Activated T-cell treated with anti-CD3 and anti-CD28 coated beads for 4 hours (primary cell): ENCODE measurements at places on chromosomes 12 and 14.

- no peak for DNase-seq
These were observed 127.8 kb downstream of the DAAM1 start for GRCh38 chr14:59316151-59316830.

GRCh38 chr12:127445581-127446139 lies 821.3 kb upstream of the TMEM132C start:
- DNase-seq, result no peak

GRCh38 chr14:96217376-96217913 lies 12.8 kb downstream of the BDKRB2 start:
- no peak for DNase-seq

DNA sequence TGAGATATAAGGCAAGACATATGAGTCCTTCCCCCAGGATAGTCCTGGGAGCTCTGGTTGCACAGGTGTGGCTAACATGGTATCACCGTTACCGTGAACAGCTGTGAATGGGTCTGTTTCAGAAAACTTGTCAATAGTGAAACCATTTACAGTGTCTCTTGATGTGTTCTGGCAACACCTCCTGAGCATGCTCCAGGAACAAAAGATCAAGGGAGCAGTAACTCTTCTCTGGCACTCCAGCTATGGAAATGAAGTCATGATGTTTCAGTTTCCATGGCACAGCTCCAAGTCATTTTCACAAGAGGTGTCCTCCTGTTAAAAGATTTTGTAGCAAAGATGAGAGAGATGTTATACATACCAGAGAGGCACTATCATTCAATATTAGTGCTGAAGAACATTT lies 253.7 kb downstream of the SNAPC1 start:
- DNase-seq, result no peak

GRCh38 chr12:131441060-131441396 lies 269.9 kb upstream of the SFSWAP start:
- DNase-seq, result no peak

GRCh38 chr12:77957062-77957461 lies 126.4 kb downstream of the NAV3 start:
- no peak for DNase-seq

- DNase-seq, result no peak
These were observed 1.3 kb downstream of the NINJ2 start for GRCh38 chr12:661720-662486.

- no peak for DNase-seq
These were observed at the start of gene PPM1H for GRCh38 chr12:62934799-62935674. Gene PPM1H, minus strand, starts transcription at chr12:62935150. Its CDS starts 414 bp downstream, at chr12:62934736.

DNA sequence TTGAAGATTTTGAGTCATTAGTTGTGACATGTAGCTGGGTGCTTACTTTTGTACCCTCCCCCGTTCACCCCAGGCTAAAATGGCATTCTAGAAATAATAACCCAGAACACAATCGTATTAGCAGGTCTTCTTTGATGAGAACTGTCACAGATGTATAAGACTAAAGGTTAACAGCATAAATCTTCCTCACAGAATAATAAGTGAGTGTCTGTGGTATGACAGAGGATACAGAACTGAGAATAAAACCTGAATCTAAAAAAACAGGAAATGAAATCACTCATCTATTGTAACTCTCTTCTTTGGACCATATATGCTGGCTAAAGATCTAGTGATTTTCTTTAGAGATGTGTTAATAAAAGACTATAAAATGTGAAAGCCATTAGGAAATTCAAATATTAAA lies 746.6 kb downstream of the LRFN5 start:
- DNase-seq, result no peak

GRCh38 chr12:80490329-80490728 lies 46.3 kb downstream of the PTPRQ start:
- no peak for DNase-seq

DNA sequence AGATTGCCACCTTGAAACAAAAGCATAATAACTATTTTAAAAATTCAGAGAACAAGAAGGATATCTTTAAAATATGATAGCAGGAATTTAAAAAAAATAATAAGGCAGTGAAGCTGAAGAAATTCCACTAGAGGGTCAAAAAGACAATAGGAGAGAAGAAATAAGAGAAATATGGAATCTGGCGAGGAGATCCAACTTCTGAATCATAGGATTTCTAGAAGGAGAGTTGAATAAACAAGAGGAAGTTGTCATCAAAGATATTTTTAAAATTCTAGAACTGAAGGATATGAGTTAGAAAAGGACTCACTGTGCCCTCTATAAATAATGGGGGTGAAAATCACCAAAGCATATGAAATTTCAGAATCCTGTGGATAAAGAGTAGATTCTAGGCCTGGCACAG lies 26.8 kb upstream of the TOMM20L start:
- DNase-seq, result no peak

- no peak for DNase-seq
These were observed 117.7 kb upstream of the RPL10L start for GRCh38 chr14:46769292-46769691.

GRCh38 chr14:68952531-68953195 lies 26.4 kb downstream of the ACTN1 start:
- no peak for DNase-seq

DNA sequence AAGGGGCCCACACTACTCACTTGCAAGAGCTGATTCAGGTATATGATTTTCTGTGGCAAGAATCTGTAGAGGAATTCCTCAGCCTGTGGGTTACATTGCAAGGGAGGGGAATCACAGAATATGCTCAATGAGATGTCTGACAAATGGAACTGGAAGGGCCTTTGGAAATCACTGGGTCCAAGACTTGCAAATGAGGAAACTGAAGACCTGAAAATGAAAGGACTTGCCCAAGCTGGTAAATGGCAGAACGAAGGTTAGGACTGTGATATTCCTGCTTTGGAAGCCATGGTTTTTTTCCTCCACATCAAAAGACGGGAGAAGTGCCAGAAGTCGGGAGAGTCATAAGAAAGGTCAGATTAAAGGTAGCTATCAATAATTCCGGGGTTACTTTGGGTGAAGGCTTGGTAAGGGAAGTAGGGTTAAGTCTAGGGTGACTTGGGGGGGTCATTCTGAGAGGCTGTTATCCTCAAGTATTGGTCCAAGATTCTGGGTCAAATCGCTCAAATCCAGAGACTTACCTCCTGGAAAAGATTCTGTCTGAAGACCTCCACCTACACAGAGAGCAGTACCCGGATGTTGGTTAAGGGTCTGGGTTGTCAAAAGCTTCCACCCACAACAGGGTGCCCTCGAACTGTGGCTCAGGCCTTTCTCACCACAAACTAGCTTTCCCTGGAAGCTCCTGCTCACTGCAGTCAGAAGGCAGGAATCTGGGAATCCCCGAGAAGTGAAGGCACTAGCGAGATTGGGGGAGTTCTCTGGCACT lies 539 bp downstream of the PSME2 start:
- DNase-seq, result no peak

DNA sequence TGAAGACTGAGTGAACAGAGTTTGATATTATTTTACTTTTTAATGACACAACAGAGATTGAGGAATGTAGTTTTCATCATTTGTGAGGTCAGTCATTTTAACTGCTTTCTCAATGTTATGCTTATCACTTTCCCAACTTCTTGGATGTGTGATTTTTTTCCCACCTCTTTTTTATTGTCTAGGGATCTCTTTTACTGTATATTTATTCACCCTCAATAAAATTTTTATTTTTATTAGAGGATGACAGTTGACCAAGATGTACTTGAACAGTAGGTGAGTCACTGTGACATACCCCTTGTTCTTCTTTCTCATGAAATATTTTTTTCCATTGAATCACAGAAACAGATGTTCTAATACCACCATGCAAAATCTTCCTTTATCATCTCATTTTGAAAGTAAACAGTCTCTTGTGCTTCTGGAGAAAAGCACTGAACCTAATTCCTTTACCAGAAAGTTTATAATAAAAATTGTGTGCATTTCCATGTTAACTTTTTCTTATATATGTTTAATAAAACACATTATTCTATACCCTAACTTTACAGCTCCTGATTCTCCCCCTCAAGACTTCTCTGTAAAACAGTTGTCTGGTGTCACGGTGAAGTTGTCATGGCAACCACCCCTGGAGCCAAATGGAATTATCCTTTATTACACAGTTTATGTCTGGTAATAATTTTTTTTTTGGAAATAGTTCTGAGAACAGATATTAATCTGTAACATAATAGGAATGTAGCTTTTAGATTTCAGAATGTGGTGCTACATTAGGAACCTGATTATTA lies 65.9 kb downstream of the PTPRQ start:
- DNase-seq, result no peak

GRCh38 chr12:77599782-77600467 lies 230.8 kb upstream of the NAV3 start:
- no peak for DNase-seq

DNA sequence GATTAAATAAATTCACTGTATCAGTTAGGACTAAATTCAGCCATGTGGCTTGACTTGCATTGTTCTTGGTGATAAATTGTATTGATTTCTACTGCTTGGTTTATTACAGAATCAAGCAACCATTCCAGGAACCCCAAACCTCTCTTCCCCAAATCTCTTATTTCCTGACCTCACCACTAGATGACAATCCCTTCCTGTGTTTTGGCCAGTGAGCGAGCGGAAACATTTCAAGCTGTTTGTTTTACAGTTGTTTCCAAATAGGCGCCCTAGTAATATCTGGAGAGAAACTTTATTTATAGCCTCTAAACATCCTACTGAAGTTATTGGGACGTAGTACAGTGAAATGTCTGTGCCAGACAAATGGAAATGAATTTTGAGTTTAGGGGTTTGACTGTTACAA lies 161.1 kb downstream of the SNAPC1 start:
- DNase-seq, result no peak

- no peak for DNase-seq
These were observed 637 bp upstream of the FOXG1 start for GRCh38 chr14:28765831-28766468.

DNA sequence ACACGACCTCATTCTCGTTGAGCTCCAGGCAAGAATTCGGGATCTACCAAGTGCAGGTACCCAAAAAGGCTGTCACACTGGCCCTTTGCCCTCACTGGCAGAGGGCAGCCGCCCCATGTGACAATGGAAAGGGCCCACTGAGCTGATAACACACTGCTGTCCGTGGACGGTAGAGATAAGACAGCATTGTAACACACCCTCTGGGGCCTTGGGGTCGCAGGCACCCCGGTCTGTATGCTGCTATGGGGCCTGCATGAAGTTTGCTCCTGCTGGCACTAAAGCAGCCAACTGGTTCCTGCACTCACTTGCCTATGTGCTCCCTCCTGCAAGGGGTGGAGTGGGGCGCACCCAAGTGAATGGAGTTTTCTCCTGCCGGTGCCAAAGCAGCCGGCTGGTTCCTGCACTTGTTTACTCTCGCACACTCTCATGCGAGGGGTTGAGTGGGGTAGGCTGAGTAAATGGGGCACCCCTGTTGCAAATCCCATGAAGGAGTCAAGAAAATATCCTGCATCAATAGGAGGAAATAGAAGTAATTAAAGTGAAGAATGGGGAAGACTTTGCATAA lies 477.9 kb downstream of the ATP23 start:
- DNase-seq, result no peak

DNA sequence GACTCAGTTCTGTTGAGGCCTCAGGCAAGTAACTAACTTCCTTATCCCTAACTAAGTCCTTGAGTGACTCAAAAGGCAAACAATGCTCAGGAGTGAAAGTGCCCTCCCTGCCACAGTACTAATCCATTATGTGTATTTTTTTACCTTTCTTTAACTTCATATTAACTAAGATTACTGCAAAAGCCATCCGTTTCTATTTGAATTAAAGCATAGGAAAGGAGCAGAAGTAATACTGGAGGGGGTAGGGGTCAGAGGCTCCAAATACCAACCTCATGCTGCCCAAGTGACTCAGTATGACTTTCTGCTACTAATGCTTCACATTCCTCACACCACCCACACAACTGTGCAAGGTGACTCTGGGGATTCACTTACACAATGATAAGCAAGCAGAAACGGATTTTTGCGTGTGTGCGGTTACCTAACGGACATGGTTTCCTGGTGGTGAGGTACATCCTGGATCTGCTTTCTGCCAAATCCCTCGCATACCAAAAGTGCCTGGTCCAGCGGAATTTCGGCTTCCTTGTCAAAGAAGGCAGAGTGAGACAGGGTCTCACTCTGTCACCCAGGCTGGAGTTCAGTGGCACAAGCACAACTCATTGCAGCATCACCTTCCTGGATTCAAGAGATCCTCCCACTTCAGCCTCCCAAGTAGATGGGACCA lies 25.1 kb downstream of the MOK start:
- no peak for DNase-seq
